ENCODE measurements at places on chromosomes 5 and 9. TPM values are rescaled to one million over a fixed set of nuclear protein-coding genes. Genes with fewer than 3 reads are reported as not detected.

DNA sequence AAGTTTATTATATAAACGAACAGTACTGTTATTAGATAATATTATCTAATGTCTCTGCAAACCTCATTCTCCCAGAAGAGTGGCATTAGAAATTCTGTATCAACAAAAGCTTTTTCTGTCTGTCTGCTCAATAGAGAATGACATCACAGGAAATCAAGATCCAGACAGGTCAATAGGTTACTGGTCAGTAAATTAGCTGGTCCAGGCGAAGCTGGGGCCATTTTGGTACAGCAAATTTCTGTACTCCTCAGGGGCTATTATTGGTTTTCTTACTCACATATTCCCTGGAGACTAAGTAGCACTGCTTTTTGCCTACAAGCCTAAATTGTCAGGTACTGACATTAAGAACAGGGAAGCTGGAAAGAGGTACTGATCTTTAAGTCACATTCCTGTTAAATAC, 80.5 kb downstream of the PLPP1 start:
- no peak for DNase-seq

DNA sequence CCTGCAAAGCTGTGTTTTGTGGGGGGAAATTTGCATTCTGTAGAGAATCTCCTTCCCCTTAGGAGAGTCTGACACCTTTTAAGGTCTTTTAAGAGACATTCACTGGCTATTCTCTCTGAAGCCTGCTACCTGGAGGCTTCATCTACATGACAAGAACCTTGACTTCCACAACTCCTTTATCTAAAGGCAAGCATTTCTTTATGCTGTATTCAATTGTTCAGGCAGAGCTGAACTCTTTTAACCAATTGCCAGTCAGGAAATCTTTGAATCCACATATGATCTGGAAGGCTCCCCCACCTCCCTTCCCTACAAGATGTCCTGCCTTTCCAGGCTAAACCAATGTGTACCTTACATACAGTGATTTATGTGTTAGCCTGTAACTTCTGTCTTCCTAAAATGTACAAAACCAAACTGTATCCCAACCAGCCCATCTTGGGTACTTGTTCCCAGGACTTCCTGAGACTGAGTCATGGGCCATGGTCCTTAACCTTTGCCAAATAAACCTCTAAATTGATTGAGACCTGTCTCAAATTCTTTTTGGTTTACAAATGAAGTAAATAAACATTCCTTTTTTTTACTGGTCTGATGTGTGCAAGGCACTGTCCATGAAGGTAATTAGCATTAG, 9.9 kb downstream of the C9orf85 start:
- no peak for DNase-seq

GRCh38 chr9:82299870-82300269, 311.3 kb downstream of the SPATA31D1 start:
- no peak for DNase-seq

- peak; percentile 73 for DNase-seq
Measured at GRCh38 chr5:98827161-98827560, 53.7 kb downstream of the RGMB start.

DNA sequence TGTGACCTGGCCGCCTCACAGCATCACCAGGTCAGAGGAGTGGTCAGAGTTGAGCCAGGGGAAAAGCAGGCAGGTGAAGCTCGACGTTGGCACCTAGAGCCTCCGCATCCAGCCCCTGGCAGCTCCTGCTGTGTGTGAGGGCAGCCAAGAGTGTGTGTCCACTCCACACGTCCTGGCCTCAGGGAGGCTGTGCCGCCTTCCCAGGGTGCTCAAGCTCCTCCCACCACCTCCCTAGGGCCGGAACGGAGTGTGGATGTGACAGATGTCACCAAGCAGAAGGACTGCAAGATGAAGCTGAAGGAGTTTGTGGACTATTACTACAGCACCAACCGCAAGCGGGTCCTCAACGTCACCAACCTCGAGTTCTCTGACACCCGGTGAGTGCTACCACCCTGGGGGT, 72.5 kb downstream of the PHF2 start:
- DNase-seq: no peak

DNA sequence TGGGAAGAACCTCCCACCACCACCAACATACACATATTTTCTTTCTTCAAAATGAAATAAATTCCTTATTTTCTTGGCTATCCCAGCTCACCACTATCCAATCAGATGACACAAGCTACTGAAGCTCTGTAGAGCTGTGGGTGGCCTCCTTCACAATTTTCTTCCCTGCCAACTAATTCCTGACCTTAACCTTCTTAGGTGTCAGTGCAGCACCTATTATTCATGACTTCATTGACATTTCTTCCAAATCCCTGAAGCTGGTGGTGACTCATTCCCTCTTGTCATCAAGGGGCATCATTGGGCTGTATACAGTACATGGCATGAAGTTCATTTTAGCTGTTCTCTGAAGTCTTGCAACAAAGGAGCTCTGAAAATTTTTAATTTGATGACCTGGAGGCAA, 42.0 kb upstream of the ADRA1B start:
- DNase-seq: no peak

DNA sequence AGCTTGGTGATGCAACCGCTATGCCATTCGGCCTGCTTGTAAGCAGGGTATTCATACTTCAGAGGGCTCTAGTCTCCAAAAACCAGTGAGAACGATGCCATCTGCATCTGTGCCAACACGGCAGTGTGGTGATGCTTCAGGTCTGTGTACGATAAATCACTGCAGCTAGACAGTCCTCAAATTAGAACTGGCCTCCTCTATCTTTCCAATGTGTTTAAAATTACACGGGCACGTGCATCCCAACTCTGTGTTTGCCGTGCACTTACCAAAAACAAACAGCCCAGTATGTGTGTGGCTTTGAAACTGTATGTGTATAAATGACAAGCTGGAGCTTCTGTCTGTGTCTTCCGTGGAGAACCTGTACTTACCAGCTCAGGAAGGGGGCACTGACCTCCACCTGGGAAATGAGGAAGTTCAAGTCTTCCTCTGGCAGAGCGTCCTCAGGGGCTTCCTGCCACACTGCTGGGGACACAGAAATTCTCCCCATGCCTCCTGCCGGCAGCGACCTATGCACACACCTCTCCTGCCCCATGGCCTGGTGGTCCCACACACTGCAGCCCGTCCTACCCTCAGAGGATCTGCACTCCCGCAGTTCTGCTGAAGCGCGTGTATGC, 12.3 kb downstream of the MED10 start:
- DNase-seq: no peak

GRCh38 chr5:161134956-161135355, 282.9 kb upstream of the ATP10B start:
- DNase-seq: no peak

DNA sequence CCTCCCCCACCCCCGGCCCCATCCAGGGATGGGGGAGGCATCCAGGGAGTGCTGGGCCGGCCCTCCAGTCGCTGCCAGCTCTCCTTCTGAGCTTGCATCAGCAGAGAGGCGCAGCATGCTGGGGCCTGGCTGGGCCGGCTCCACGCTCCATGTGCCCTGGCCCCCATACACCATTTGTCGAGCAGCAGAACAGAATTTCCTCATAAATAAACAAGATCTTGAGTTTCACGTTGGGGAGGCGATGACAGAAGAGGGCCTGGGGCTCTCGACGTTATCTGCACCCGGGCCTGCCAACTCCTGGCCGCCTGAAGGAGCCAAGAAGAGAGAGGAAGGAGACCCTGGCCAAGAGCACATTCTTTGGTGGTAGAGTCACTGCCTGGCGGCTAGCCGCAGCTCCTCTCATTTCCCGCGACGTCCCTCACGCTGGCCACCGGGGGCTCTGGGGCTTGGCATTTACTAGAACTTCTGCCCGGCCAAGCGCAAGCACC, 177.0 kb downstream of the FGF18 start:
- DNase-seq: peak; percentile 97

GRCh38 chr9:68974431-68974830, 39.5 kb downstream of the PRKACG start:
- no peak for DNase-seq

DNA sequence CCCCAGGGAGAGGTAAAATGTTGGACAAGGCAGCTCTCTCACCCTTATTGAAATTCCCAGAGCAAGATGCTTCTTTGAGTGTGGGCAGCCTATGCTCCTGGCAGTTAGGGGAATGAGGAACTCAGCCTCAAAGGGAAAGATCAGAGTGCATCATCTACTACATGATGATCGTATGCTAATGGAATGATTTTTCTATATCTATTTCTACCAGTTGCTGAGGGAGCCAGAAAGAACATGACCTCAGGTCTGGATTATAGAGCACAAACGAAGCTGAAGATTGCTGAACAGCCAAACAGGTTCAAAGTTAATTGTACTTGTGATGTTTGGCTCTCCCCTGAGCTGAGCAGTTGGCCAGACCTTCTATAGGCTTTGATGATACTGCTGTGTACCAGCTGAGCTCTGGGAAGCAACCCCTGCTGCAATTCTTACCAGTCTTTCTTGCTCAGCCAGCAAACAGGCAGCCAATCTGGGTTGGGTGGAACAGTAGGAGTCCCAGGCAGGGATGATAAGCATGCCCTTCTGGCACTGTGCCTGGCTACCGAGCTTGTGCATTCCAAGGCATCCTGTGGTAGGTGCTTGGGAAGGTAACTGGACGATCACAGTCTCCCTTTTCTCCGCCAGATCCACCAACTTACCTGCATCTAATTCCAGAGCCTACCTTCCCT, 10.3 kb upstream of the FBXL7 start:
- DNase-seq: no peak

DNA sequence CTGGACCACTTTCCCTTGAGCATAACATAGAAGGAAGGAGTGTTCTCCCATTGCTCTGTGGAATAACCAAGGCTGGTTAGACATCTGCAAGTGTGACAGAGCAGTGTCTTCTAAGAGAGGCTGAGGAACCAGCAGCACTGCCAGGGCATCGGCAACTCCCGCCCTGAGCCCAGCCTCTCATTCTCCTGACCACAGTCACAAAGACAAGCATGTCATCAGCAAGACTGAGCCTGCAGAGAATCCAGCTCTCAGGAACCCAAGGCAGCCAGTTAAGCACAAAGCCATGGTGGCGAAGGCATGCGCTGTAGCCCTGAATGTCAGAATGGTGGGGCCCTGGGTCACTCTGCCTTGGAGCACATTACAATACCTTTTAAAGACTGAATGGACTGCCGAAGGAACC, 253.9 kb downstream of the AGTPBP1 start:
- DNase-seq: no peak

DNA sequence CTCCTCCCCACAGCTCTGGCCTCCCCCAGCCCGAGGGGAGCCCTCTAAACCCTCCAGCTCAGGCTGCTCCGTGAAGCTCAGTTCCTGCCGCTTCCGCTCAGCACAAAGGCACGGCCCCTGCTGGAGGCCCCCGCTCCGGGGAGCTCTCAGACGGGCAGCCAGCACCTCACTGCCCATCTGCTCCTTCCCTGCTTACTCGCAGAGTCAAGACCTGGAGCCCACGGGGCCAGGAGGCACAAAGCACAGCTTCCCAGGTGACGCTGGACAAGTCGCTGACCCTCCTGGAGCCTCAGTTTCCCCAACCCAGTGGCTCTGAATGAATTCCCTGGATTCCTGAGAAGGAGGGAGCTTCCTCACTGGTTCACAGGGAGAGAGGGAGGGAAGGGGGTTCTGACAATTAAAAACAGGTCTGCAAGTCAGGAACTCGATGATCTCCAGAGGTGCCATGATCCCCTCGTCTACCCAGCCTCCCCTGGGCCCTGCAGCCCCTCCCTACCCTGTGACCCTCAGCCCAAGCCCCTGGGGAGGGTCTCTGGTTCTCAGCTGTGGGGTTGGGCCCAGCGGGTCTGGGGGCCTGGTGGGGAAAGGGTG, 36.2 kb downstream of the VAV2 start:
- DNase-seq: peak; percentile 15

GRCh38 chr5:27191786-27192510, 153.6 kb upstream of the CDH9 start:
- DNase-seq: no peak

DNA sequence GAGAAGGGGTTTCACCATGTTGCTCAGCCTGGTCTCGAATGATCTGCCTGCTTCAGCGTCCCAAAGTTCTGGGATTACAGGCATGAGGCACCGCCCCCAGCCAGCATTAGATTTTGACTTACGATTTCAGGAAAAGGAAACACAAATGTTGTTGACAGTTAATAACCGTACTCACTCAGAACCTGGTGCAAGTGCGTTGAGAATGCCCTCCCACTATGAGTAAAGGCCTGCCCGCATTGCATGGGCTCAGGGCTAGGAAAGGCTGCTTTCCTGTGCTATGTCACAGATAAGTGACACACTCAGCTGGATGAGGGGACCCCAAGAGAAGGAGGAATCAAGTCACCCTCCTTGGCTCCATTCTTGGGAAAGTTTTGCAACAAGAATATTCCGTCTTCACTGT, 42.4 kb downstream of the NDST1 start:
- no peak for DNase-seq

DNA sequence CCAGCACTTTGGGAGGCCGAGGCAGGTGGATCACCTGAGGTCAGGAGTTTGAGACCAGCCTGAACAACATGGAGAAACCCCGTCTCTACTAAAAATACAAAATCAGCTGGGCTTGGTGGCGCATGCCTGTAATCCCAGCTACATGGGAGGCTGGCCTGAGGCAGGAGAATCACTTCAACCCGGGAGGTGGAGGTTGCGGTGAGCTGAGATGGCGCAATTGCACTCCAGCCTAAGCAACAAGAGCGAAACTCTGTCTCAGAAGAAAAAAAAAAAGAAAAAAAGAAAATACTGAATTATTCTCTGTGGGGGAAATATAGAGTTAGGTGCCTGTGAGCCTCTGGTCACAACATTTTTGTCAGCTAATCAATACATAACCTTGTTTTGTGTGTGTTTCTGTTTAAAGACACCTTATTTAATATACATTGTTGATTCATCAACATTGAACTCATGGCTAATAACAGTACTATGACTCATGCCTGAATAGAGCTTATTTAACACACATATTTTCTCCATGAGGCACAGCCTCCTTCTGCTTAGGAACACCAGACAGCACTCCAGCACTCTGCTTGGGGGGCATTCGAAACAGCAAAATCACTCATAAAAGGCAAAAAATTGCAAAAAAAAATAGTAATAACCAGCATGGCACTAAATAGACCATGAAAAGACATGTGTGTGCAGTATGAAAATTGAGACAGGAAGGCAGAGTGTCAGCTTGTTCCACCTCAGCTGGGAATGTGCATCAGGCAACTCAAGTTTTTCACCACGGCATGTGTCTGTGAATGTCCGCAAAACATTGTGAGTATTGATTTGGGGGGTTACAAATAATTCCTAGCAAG, at the start of gene IL31RA:
IL31RA (plus strand) TSS at position 519 of the 836 bp plus-strand sequence; CDS start at position 733, 214 bp downstream.
- peak; percentile 75 for DNase-seq

- no peak for DNase-seq
Measured at GRCh38 chr5:106797996-106798395, 872.7 kb downstream of the EFNA5 start.

- no peak for DNase-seq
Measured at GRCh38 chr5:108590799-108591198, 156.9 kb upstream of the FER start.

Gene NIPAL4
- total RNA-seq: not detected

Gene NSMF
- total RNA-seq: 29.6 TPM

Gene ZNF366
- not detected for total RNA-seq

Gene FCN2
- not detected for total RNA-seq

Gene UBE2QL1
- 0.25 TPM for total RNA-seq

Gene GFRA3
- not detected for total RNA-seq

Gene TERT
- total RNA-seq: not detected

Gene NR6A1
- 1.2 TPM for total RNA-seq

Gene GOLGA1
- 53.1 TPM for total RNA-seq

Gene GRIA1
- total RNA-seq: 1.2 TPM

Gene TNC
- total RNA-seq: 8.3 TPM

Data from fibroblast of the aortic adventitia (primary cell).